ENCODE measurements at places on chromosomes 6 and 20.

- no peak for DNase-seq
Measured at GRCh38 chr6:23713211-23713610, 412.8 kb upstream of the NRSN1 start.

DNA sequence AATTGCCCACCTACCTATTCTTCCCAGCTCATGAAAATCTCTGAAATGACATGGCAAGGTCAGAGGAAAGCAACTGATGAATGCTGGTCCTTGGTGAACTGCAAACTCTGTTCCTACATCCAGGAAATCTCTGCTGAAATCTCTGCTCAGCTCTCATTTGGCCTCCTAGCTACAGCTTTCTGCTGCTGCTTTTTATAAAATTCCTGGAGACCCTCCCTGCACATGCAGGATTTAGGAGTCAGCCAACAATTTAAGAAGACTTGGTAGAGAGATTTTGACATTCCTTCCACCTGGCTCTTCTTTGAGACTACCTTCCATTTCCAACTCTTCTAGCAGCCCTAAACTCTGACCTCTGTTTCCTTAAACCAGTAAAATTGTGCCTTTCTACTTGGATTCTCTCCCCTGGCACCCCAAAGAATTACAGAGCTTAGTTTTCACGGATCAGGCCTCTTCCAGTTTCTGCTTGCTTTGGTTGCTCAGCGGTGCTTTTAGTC is 55.5 kb downstream of the PDE7B start:
- no peak for DNase-seq

GRCh38 chr20:21214431-21214830 is 88.5 kb downstream of the KIZ start:
- DNase-seq = peak; percentile 18

GRCh38 chr6:12622566-12622965 is 94.0 kb upstream of the PHACTR1 start:
- no peak for DNase-seq

- DNase-seq = no peak
Measured at GRCh38 chr6:22133357-22133756, 163.5 kb downstream of the PRL start.

GRCh38 chr20:54860716-54861115 is 385.3 kb downstream of the DOK5 start:
- DNase-seq = no peak

DNA sequence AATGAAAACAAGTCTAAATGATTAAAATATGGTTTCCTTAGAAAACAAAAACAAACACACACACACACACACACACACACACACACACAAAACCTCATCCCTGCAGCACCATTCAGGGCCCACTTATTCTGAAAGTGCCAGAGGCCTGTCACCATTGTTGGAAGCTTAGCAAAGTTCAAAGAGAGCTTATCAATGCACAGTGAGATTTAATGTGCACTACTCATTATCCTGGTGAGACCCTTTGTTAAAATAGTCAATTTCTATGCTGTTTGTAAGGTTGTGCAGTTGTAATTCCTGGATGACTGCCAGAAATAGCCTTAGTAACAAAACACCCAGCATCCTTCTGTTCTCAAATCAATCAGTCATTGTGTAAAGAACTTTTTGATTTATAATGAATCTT is 482.9 kb downstream of the GRIK2 start:
- DNase-seq = no peak

DNA sequence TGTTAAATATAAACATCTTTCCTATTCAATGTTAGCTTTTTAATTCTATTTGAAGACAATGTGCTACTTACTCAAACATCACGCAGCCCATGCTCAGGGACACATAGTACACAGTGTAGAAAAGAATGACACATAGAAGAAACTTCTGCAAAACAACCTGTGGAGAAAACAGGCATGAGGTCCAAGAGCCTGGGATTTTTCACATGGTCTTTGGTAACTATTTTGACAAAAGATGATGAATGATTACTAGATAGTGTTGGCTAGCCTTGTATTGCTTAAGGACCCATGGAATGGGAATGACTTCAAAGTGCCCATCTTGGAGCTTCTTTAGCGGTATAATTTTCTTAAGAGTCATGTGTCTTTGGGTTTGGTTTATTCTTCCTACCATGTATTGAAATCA is 15.4 kb downstream of the TMEM244 start:
- no peak for DNase-seq

GRCh38 chr20:60055740-60056139 is 97.5 kb downstream of the CDH26 start:
- no peak for DNase-seq

GRCh38 chr20:16537025-16537665 is 36.1 kb downstream of the KIF16B start:
- no peak for DNase-seq

DNA sequence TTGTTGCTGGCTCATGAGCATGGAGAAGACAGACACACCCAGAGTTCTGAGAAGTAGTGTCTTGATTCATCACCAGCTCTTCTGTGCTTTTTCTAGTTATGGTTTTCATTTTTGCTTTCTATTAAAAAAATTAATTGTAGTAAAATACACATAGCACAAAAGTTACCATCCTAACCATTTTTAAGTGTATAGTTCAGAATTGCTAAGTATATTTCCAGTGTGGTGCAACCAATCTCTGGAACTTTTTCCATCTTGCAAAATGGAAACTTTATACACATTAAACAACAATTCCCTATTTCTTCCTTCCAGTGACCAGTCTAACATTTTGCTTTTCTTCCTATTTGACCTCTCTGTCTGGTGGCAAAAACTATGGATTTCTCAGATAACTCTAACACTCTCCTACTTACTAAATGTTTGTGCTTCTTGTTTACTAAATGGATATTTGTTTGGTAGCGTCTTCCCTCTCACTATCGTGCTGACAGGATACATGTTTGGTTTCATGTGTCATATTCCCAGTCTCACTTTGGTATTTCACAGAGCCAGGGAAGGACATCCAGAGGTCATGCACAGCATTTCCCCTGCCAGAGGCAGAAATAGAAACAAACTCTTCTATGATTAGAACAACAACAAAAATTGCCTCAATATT is 40.6 kb downstream of the TXLNB start:
- no peak for DNase-seq

- DNase-seq = no peak
Measured at GRCh38 chr6:148700741-148701311, 46.0 kb upstream of the UST start.

GRCh38 chr6:164151161-164152120 is 736.9 kb downstream of the QKI start:
- no peak for DNase-seq

- DNase-seq = no peak
Measured at GRCh38 chr6:8435845-8436168, 462 bp upstream of the SLC35B3 start.

GRCh38 chr6:130980310-130981032 is 82.6 kb downstream of the EPB41L2 start:
- DNase-seq = no peak

DNA sequence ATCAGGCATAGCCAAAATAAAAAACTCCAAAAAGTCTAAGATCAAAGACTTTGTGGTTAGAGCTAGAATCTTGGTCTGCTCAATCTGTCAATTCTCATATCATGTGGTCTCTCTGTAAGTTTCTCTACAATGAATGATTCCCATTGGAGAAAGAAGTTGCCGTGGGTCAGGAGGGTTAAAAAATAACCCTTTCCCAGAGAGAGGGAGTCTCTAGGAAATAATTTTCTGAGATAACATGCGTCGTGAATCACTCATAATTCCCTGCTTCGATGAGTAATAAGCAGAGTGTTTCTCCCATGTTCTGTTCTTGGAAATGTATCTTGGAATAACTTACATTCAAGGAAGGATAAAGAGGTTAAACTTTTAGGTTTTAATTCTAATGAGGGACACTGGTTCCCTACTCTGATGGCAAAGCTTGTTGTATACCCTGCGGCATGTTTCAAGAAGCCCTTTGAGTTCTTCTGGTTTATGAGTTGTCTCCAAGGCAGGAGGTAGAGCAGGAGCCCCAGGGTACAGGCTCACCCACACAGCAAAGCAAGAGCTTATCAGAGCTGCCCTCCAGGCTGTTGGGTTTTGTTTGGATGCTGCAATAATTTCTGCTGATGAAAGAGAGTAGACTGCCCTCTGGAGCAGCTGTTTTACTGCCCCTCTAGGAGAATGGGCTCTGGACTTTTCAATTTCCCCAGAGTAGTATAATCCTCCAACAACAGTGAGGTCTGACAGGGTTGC is 599.1 kb downstream of the QKI start:
- no peak for DNase-seq

DNA sequence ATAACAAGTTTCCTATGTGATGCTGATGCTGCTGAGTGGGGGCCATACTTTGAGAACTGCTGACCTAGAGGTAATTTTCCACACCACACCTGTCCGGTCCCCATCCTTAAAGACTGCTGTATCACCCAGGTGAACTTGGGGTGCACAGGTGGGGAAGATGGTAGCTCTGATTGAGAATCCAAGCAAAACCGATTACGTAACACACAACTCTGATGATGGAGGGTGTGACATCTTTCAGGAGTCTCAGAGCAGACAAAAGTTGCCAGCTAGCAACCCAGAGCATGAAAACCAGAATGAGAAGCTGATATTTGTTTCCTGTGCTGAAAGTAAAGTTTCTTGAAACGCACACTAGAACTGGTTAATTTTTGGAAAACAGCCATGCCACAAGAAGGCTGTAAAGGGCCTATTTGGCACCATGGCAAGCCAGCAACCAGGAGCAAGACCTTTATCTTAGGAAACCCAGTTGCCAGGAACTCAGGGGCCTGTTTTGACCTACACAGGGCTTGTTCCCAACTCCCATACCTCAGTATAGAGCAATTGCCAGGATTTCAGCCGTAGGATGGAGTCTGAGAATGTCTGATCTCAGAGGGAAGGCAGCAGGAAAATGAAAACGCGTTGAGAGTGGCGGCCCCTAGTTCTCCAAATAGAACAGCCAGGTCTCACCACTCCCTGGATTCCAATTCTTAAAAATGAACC is 21.6 kb upstream of the TBC1D7 start:
- no peak for DNase-seq

GRCh38 chr6:5481033-5481432 is 219.7 kb downstream of the FARS2 start:
- no peak for DNase-seq

- no peak for DNase-seq
Measured at GRCh38 chr6:159992366-159992765, 23.5 kb downstream of the IGF2R start.

GRCh38 chr6:35777356-35778102 is 1.1 kb downstream of the CLPSL2 start:
- DNase-seq = no peak

DNA sequence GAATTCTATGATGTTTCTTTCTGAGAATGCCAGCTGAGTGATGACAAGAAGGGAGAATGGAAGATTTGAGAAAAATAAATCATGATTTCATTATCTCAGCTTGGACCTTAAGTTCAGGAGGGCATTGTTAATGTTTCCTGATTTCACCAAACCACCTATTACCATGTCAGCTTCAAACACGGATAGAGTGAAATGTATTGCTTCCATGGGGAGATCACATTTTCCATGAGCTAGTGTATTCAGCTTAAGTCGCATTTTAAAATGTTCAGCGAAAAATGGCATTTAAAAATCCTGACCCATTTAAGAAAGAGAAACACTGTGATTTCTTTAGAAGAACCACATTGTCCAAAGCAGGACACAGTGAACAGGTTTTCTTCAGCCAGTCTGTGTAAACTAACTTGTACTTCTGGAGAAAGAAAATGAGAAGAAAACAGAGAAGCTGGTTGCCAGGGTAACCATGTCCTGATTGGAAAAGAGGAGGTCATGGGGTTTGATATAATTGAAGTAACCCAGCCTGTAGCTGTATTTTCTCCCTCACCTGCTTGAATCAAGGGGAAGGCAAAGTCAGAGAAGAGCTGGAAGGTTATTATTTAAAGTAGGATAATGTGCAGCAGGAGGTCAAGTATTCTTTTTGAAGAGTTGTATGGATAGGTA is 684.1 kb upstream of the NRSN1 start:
- DNase-seq = no peak

- DNase-seq = no peak
Measured at GRCh38 chr6:108592371-108593337, 31.9 kb downstream of the FOXO3 start.

- no peak for DNase-seq
Measured at GRCh38 chr6:111997853-111998208, 56.1 kb upstream of the CCN6 start.

DNA sequence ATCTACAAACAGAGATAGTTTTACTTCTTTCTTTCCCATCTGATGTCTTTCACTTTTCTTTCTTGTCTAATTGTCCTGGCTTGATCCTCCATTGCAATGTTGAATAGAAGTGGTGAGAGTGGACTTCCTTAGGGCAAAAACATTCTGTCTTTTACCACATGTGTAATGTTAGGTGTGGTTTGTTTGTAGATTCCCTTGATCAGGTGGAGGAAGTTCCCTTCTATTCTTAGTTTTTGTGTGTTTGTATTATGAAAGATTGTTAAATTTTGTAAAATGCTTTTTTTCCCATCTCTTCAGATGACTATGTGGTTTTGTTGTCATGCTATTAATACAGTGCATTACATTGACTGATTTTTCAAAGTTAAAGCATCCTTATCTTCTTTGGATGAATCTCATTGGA is 41.6 kb upstream of the DUSP22 start:
- DNase-seq = no peak

DNA sequence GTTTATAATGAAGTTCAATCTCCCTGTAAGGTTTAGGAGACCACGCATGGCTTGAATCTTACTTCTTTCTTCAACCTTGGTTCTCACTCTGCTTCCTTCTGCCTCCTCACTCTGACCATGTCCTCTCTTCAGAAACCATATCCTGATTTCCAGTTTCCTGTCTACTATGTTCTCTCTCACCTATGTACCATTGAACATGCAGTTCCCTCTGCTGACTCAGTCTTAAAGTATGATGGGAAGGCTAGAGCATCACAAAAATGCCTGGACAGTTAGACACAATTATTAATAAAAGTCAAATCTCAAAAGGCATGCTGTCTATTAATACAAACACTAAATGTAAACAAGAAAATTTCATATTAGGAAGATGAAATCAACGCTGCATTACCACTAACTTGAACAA is 151.6 kb downstream of the PRKN start:
- no peak for DNase-seq

- DNase-seq = no peak
Measured at GRCh38 chr6:21596949-21597682, 3.6 kb downstream of the SOX4 start.

DNA sequence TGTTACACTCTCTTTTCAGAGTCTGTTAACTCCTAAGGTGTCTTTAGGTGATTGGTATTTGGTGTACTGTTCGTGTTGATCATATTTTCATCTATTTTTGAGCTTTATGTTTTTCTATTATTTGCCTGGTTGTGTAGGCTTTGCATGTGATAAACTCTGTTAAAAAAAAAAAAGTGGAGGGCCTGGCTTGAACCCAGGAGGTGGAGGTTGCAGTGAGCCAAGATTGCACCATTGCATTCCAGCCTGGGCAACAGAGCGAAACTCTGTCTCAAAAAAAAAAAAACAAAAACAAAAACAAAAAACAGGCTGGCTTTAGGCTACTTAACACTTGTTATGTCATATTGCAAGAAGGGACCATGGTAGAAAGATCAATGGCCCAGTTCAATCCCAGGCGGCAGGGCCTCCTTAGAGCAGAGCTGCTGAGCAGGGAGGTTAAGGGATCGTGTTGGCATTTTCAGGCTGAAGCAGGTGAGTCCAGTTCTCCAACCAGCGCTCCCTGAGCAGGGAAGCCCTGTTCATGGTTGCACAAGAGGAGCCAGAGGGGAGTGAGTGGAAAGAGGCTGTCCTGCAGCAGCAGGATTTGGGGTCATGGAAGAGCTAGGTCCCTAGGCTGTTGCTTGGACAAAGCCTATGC is 8.5 kb downstream of the PYGB start:
- no peak for DNase-seq
